ENCODE measurements at places on chromosomes 5 and 9. TPM values are rescaled to one million over a fixed set of nuclear protein-coding genes. Genes with fewer than 3 reads are reported as not detected.

The SPAAR gene
- 0.78 TPM for total RNA-seq

GRCh38 chr9:83199240-83199639, 136.3 kb upstream of the RASEF start:
- DNase-seq: peak; percentile 70

The HTR4 gene
- total RNA-seq: not detected

The EIF4E1B gene
- total RNA-seq: 0.26 TPM

- no peak for DNase-seq
Observed at GRCh38 chr5:146007270-146007669, 70.9 kb downstream of the SH3RF2 start.

The XPA gene
- total RNA-seq: 9.6 TPM

DNA sequence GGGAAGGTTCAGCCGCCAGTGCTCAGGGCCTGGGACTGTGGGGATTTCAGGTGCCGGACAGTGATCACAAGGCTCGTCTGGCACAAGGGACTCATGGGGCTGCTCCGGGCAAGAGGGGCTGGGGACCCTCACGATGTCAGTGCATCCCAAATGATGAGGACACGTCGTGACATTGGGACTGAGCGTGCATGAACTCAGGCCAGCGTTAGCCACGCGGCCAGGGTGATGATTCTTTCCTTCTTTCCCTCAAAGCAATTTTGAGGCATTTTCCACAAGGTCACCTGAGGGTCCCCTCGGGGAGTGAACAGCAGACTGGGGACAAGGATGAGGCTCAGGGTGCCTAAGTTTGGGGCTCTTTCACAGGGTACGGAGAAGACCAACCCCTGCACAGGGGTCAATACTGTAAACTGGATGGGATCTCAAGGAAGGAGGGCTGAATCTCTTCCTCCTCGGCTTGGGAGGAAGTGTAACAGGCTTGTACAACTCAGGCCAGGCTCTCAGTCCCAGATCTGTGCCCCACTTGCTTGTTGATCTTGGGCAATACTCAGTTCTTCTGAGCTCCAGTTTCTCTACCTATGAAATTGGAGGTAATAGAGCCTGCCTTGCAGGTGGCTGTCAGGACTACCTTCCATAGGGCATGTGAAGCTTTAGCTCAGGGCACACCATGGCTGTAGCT, 78.5 kb downstream of the PRRT1B start:
- DNase-seq: no peak

GRCh38 chr5:62948301-62948700, 369.7 kb downstream of the LRRC70 start:
- no peak for DNase-seq

The OR1J2 gene
- total RNA-seq: not detected

DNA sequence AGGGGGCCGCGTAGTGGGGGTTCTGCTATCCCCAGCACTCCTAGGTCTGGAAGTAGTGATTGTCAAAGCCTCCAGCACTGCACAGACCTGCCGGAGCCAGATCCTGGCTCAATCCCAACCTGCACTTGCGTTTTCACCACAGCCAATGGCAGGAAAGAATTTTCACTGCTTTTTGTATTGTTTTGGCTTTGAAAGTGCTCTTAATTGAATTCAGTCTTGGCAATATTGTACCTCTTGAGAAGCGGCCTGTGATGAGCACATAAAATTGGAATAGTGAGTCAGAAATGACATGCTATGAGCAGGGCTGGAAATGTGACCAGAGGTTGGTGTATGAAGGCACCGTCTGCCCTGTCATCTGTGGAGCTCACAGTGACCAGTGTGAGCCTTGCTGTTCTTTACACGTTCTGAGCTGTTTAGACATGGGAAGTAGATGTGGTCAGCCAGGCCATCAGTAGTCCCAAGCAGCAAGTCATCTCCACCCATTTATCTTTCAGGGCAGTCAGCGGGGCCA, 41.5 kb downstream of the SECISBP2 start:
- peak; percentile 5 for DNase-seq

The TCOF1 gene
- 18.9 TPM for total RNA-seq

GRCh38 chr9:374736-375135, 160.1 kb downstream of the DOCK8 start:
- DNase-seq: no peak
